ENCODE measurements at places on chromosomes 13 and 19.

- DNase-seq = no peak
These were observed 102.6 kb upstream of the MYCBP2 start for GRCh38 chr13:77429320-77430142.

- no peak for DNase-seq
These were observed 8.2 kb downstream of the GPC5 start for GRCh38 chr13:91406619-91407018.

DNA sequence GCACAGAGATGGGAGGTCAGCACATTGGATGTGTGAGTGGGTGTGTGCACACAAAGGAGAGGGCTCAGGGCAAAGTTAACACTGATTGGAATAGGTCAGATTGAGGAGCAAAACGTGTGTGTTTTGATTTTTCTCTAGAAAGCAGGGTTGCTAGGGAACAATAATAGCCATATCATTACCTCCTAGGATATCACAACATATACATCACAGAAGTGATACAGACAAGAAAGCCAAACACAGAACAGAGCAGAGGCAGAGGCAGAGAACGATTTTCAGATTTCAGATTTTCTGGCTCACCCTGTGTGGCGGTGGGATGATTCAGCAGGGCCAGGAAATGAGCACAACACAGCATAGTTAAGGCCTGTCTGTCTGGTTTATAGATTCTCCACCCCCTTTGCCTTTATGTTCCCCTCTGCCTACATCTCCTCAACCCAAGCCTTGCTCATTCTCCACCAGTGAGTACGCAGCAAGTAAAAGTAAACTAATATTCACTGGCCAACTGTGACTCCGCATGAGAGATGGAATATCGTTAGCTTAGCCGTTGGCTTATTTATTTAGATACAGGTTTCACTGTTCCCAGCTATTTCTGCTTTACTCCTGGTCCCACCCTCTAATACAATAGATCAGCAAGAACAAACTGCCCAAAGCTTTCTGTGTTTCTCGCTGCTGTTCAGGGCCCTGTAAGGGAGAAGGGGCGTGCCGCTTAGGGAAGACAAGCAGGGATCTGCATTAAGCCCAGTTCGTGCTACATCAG lies 182.7 kb upstream of the TSC22D1 start:
- DNase-seq = no peak

DNA sequence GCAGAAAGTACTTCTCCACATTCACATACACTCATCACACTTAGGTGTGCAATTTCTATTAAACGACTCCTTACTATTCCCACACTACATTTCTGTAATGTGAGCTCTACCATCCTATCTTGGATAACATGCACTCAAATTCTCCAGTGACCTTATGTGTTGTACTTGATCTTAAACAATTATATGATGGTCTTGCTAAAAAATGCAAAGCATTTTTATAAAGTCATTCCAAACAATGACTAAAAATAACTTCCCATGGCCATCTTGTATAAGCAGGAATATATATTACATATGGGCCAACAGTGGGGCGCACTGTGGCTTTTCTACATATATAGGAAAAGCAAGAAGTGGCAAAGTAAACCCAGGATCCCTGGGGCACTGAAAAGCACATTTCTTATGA lies 155.5 kb downstream of the FLT1 start:
- DNase-seq = no peak

DNA sequence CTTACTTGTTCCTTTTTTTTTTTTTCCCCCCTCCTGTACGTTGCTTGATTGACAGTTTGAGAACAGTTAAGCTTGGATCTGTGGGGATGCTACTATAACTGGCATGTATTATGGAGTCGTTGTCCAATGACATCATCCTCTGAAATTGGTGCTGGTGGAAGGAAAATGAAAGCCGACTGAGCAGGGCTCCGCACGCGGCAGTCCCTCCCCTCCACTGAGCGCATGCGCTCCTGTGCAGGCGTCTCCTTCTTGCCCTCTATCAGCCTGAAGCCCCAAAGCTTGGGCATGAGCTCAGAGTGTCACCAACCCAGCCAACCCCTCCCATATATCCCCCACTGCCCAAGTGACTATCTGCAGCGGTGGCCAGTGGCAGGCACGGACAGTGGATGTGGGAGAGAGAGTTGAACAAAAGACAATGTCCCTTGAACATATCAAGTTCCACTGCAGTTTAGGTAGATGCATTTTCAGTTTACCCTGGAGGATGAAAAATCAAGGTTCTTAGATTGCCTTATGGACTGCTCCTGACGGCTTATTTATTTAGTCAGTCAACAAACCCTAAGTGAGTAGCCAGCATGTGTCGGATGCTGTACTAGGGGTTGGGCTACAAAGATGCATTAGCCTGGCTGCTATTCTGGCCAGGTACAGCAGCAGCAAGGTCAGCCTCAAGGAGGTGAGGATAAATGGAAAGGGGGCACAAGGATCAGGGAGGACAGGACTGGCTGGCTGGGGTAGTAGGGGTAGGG lies 20.8 kb downstream of the MBNL2 start:
- no peak for DNase-seq

DNA sequence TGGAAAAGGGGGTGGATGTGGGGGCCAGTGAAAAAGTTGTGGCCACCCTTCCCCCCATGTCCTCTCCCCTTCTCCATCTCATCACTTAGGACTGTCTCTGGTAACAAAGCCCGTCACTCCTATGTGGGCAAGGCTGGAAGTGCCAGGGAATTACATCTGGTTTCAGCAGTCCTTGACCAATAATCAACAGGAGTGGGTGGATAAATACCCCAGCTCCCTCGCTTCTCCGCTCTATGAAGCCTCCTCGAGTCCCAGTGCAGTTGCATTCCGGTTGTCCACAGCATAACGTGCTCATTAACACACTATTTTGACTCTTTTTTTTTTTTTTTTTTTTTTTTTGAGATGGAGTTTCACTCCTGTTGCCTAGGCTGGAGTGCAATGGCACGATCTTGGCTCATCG lies 31.5 kb downstream of the MYO1F start:
- no peak for DNase-seq

Measured in activated CD8-positive, alpha-beta memory T cell treated with anti-CD3 and anti-CD28 coated beads for 1 hour (primary cell).